ENCODE measurements at places on chromosomes 2 and 18. TPM values are rescaled to one million over a fixed set of nuclear protein-coding genes. Genes with fewer than 3 reads are reported as not detected.

DHRS9 gene
- total RNA-seq, result 1.3 TPM

DNA sequence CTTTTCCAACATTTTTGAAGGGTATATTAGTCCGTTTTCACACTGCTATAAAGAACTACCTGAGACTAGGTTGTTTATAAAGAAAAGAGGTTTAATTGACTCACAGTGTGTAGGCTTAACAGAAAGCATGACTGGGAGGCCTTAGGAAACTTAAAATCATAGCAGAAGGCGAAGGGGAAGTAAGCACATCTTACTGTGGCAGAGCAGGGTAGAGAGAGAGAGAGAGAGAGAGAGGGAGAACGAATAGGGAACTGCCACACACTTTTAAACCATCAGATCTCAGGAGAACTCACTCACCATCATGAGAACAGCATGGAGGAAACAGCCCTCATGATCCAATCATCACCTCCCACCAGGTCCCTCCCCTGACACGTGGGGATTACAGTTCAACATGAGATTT lies 420.3 kb downstream of the SOCS6 start:
- DNase-seq, result no peak

GRCh38 chr2:124534028-124534427 lies 508.9 kb downstream of the CNTNAP5 start:
- DNase-seq, result no peak

DNA sequence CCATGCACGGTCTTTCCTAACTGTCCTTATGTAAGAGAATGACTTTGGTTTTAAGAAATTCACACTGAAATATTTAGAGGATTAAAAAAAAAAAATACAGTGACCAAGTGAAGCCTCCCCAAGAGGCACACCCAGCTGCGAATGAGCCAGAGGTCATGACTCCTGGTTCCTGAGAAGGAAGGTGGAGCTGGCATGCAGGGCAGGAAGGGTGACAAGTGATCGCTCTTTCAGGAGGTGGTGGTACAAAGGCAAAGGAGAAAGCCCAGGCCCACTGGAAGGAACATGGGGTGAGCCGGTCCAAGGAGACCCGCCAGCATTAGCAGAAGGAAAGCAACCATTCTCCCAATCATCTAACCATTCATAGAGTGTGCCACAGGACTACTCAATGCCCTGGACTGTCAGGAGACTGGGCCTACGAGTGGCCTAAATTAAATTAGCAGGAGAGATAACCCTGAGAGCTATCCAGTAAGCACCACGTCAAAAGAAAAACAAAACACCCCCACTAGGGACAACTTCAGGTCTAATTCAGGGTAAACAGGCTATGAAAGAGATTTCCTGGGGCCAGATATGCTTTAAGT lies 7.8 kb downstream of the INO80C start:
- no peak for DNase-seq

ELOA2 gene
- not detected for total RNA-seq

GRCh38 chr2:131033786-131034121 lies 59.5 kb downstream of the FAM168B start:
- DNase-seq, result peak; percentile 2

- DNase-seq, result no peak
Measured at GRCh38 chr2:150681120-150681804, 193.8 kb upstream of the RND3 start.

DNA sequence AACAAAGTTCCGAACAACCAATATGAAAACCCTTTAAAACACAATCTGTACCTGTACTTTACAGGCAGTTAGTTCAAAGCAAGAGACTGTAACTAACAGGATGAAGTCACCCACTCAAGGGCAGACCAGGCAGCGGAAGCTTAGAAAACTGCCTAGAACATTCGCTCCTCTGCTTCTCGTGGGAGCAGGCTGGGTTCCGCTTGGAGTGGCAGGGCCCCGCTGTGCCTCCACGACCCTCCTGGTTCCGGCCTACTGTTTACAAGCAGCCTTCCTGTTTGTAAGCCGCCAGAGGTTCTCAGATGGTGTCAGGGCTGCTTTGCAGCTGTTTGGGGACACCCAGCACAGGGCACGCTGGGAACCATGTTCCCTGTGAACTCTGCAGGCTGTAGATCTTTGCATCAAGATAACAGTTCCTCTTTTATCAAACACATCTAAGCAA lies 31.3 kb downstream of the CIB4 start:
- no peak for DNase-seq

GRCh38 chr18:59606193-59607077 lies 90.8 kb downstream of the CCBE1 start:
- no peak for DNase-seq

EFR3B gene
- total RNA-seq, result 1.4 TPM

DNA sequence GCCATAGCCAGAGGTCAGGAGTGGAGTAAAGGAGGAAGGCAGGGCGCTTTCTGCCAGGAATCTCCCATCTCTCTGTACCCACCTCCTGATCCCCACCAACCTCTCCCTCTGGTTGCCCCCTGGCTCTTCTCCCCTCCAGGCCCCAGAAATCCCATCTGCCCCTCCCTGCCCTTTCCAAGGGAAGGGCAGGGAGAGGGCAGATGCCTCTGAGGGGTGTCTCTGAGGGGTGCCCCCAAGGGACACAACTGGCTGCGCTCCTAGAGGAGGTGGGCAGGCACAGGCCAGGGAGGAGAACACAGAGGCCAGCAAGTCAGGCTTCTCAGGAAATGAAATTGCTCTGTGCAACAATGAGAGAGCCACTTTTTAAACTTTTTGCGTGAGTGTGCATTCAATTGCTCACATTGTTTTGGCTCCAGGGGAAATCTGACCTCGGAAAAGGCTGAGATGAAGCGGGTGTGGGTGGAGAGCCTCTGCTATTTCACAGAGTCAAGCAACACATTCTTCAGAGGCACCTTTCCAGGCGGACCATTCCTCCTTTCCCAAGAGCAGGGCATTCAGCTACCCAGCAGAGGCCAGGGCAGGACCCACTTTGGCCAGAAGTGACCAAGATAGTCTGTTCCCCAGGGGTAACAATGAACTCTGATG lies 125.5 kb downstream of the SMAD7 start:
- peak; percentile 38 for DNase-seq

DNA sequence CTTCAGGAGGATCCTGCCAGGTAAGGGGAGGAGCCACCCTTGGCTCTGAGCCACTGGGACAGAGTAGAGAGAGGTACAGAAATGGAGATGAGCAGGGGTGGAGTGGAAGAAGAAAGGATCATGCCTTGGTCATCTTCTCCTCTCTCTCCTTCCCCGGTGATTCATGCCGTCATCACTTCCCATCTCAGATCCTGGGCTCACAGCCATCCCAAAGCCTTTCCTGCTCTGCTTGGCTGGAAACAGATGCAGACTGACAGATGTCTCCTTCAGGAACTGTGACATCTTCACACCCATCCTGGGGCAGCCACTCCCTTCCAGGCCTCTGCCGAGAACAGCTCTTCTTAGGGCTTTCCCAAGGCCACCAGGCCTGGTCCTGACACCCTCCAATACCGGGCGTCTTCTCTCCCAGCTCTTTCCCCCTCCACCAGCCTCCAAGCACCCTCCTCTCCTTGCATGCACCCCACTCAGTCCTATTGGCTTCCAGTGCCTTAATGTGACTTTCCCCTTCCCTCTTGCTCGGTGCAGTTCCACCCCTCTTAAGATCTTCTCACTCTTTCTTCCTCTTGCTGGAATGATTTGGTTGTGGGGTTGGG lies 58.3 kb upstream of the TNP1 start:
- no peak for DNase-seq

DNA sequence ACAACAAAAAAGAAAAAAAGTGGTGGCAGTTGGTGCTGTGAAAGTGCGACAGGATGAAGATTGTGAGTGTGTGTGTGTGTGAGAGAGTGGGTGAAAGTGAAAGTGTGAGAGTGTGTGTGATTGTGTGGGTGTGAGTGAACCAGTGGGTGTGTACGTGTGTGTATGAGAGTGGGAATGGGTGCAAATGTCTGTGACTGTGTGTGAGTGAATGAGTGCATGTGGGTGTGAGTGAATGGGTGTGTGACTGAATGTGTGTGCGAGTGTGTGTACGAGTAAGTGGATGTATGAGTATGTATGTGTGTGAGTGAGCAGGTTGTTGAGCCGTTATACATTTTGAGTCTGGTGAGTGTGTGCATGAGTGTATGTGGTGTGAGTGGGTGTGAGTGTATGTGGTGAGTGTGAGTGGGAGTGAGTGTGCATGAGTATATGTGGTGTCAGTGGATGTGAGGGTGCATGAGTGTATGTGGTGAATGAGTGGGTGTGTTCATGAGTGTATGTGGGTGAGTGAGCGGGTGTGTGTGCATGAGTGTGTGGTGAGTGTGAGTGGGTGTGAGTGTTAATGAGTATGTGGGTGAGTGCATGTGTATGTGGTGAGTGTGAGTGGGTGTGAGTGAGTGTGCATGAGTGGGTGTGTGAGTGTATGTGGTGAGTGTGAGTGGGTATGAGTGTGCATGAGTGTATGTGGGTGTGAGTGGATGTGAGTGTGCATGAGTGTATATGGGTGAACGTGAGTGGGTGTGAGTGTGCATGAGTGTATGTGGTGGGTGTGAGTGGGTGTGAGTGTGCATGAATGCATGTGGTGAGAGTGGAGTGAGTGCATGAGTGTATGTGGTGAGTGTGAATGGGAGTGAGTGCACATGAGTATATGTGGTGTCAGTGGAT lies 69.3 kb upstream of the HPCAL1 start:
- peak; percentile 29 for DNase-seq

- no peak for DNase-seq
Measured at GRCh38 chr18:41752826-41753225, 202.2 kb upstream of the PIK3C3 start.

DNA sequence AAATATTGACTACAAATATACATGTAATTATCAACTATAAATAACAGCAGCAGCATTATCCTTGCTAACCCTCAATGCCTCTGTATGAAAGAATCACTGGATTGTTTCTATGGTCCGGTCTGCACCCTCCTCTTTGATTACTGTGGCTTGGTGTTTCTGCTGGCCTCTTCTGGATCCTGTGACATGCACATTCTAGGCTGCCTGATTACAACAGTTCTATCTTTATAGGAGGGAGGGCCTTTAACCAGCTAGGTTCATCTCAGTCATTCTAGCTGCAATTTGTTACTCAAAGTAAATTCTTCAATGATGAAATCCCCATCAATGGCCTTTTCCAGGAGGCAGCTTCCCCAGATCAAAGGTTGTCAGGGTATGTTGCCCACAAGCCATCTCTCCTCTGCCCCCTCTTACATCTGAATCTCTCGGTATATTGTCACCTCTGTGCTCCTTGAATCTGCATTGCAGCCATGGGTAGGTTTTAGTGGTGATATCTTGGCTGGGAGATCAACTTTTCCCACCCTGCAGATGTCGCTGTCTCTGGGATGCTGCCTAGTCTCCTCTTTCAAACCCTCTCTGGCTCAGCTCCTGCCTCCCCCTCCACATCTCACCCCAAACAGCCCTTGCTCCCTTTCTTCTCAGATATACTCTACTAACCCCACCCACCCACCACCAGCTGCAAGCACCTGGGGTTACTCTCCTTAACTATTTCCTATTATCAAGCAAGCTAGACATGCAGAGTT lies 106.2 kb upstream of the BZW1 start:
- no peak for DNase-seq

GRCh38 chr2:127386246-127386645 lies 1.5 kb downstream of the MAP3K2 start:
- DNase-seq, result no peak

DNA sequence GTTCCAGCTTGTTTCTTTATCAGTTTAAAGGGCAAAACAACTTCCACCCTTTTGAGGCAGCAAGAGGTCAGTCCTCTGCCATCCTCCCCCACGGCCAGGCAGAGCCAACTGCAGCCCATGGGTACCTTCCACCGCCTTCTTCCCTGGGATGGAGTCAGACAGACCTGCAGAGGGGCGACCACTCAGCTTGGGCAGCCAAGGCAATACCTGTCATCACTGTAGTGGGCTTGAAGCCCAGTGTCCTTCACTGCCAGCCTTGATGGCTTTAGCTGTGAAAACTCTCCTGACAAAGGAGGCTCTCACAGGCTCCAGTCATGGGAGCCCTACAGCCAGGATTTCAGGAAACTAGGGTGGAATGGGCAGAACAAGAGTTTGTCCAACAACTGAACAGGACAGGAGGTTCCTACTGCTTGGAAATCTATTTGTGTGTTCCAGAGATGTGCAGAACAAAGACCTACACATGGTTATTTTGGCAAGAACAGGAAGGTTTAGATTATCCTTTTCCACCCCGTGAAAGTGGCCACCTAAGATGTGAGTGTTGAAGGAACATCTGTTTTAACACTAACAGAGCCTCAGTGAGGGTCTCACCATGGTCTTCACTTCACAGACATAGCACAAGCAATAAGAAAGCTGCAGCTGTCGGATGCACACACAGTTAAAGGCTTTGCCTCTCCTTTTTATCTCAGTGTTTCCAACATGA lies 93.9 kb upstream of the RMDN2 start:
- DNase-seq, result no peak

GRCh38 chr2:81213598-81213997 lies 909.0 kb upstream of the LRRTM1 start:
- no peak for DNase-seq

GRCh38 chr2:58571181-58571852 lies 330.2 kb upstream of the FANCL start:
- no peak for DNase-seq

GRCh38 chr2:200736646-200737274 lies 75.0 kb upstream of the BZW1 start:
- DNase-seq, result no peak

GRCh38 chr2:144946263-144946662 lies 426.3 kb upstream of the ZEB2 start:
- DNase-seq, result no peak

EGR4 gene
- total RNA-seq, result not detected

GRCh38 chr18:79211844-79212243 lies 142.7 kb downstream of the ATP9B start:
- DNase-seq, result no peak

- DNase-seq, result no peak
Measured at GRCh38 chr2:70723286-70723885, 44.6 kb downstream of the ADD2 start.

- DNase-seq, result no peak
Measured at GRCh38 chr2:15622614-15623480, 31.2 kb downstream of the DDX1 start.

GPR55 gene
- not detected for total RNA-seq

GRCh38 chr2:198347946-198348345 lies 543.6 kb downstream of the PLCL1 start:
- no peak for DNase-seq

DNA sequence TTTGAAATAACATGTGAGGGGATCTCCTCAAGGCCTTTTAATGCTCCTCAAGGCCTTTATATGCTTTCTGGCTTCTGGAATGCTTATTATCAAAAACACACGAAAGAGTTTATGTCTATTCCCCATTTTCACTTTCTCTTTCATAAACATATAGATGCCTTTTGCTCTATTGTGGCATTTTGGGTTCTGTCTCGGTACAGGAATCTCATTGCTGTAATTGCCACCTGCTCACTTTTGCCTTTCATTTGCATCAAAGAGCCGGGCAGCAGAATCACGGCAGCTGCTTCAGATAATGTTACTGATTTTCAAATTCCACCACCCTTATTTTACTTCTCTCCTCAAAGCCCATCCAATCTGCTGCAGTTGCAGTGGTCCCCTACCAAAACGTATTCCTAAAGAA lies 54.8 kb upstream of the LPIN2 start:
- DNase-seq, result no peak

GRCh38 chr18:59961070-59961469 lies 61.3 kb downstream of the PMAIP1 start:
- no peak for DNase-seq

ABCG5 gene
- not detected for total RNA-seq

GRCh38 chr2:65602603-65603235 lies 170.3 kb upstream of the SPRED2 start:
- no peak for DNase-seq

Data from sigmoid colon (tissue), 7 donors.